ENCODE measurements at places on chromosomes 2 and 18. TPM values are rescaled to one million over a fixed set of nuclear protein-coding genes. Genes with fewer than 3 reads are reported as not detected.

CIB4 gene
- total RNA-seq = not detected

SIX2 gene
- 1.3 TPM for total RNA-seq

LRRTM1 gene
- 0.41 TPM for total RNA-seq

SLC9A2 gene
- not detected for total RNA-seq

ALPG gene
- total RNA-seq = not detected

EVA1A gene
- 0.44 TPM for total RNA-seq

TMEM178A gene
- 5.4 TPM for total RNA-seq
